BJ (cell line): ENCODE measurements at places on chromosomes 1 and 21.
A peak's percentile ranks its signal among the peaks of the same experiment; 100 is the strongest.

GRCh38 chr1:155261852-155262673, at the start of gene SCAMP3:
Gene SCAMP3, minus strand, starts transcription at chr1:155262360. Its CDS starts 209 bp downstream, at chr1:155262151.
- DNase-seq: peak; percentile 94

DNA sequence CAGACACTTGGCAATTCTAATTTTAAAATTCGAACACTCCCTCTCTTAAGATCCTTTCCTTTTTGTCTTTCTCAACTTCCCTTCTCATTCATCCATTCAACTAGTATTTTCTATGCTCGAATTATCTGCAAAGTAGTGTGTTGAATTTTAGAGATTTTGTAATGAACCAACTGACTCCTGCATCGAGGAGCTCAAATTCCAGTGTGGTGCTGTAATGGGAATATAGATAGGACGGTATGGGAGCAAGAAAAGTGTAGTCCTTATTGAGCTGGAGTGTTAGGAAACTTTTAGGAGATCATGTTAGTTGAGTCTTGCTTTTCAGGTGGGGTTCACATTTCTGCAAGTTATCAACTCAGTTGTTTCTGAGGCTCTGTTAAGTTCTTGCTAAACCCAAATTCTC, 897.5 kb downstream of the TTLL7 start:
- no peak for DNase-seq

DNA sequence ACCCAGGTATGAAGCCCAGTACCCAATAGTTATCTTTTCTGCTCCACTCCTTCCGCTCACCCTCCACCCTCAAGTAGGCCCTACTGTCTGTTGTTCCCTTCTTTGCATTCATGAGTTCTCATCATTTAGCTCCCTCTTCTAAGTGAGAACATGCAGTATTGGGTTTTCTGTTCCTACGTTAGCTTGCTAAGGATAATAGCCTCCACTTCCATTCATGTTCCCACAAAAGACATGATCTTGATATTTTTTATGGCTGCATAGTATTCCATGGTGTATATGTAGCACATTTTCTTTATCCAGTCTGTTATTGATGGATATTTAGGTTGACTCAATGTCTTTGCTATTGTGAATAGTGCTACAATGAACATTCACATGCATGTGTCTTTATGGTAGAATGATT, 2.8 kb upstream of the TP53BP2 start:
- DNase-seq: no peak

DNA sequence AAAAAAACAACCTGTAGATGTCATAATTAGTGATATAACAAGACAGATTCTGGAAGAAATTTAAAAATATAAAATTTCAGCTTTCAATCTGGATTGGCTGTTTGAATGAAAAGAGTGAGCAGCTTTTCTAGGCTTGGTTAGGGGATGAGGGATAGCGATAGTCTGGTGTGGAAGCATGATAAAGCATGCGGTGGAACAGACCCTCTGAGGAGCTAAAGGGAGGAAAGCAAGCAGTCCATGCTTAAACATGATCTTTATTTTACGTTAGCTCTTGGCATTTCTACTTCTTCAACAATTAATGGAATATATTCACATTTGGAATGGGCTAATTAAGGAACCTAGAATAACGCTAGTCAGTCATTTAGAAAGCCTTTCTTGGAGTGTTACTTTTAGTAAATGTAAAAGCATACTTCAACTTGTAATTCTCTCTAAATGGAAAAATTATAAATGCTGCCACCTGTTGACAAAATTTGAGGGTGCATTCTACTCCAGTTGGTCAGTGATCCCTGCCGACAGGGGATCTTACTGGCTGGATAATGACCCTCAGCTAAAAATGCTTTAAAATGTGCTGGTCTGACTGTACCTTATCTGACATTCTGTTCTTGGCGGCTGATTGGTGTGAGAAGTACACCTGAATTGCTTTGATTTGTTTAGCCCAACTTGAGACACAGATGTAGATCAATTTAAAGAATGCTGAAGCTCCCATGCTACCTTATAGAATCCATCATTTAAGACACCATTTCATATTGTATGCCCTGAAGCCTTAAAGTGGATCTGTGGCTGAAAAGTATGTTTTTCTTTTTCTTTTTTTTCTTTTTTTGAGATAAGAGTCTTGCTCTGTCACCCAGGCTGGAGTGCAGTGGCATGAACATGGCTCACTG, 61.2 kb downstream of the AK4 start:
- DNase-seq: no peak

DNA sequence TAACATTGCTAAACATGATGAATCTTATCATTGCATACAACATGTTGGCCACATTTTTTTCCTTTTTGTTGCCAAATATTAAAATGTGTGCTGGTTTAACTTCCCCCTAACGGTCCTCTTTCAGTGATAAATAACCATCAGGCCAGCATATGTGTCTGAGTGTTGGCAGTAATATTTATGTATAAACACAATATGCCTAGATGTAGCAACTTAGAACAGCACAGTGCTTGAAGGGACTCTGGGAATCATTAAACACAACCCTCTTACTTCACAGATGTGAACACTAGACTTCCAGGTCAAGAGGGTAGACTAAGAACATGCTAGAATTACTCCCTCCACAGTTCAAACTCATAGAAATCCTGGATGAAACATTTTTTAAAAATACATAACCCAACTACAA, 581.8 kb downstream of the PLPP3 start:
- DNase-seq: no peak

GRCh38 chr21:39386899-39387298, 38.0 kb upstream of the HMGN1 start:
- DNase-seq: no peak

DNA sequence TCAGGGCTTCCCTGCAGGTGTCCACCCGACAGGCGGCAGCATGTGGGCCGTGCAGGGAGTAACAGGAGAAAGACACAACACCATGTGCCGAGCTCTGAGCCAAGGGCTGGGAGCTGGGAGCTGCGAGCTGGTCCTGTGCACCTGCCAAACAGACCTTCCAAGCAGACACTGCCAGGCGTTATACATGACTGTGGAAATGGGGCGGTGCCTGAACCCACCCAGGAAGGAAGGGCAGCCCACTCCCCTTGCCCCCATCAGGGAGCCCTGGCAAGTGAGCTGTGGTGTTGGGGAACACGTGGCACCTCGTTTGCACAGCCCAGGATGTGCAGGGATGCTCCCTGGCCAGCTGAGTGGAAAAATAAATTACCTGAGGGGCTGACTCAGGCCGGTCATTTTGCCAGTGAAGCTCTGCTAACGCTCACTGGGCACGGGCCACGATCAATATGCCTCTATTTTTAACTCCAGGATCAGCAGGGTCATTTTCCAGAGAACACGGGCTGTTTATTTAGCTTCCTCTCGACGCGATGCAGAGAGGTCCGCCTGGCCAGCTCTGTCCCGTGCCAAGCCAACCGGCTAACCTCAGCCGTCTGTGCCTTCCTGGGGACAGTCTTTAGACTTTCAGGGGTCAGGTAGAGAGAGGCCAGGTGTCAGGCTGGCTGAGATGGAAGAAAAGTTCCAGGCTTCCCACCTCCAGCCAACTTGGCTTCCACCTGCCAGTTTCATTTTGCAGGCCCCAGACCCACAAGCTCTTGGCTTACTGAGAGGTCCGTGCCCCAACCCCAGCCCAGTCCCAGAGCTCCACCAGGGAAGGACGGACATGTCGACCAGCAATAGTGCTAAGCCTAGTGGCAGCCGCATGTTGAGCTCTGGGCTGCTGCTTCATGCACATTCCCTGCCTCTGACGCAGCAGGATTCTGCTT, 196.7 kb upstream of the VAMP3 start:
- no peak for DNase-seq

- no peak for DNase-seq
These were observed 13.5 kb upstream of the SLC19A1 start for GRCh38 chr21:45555557-45556301.

DNA sequence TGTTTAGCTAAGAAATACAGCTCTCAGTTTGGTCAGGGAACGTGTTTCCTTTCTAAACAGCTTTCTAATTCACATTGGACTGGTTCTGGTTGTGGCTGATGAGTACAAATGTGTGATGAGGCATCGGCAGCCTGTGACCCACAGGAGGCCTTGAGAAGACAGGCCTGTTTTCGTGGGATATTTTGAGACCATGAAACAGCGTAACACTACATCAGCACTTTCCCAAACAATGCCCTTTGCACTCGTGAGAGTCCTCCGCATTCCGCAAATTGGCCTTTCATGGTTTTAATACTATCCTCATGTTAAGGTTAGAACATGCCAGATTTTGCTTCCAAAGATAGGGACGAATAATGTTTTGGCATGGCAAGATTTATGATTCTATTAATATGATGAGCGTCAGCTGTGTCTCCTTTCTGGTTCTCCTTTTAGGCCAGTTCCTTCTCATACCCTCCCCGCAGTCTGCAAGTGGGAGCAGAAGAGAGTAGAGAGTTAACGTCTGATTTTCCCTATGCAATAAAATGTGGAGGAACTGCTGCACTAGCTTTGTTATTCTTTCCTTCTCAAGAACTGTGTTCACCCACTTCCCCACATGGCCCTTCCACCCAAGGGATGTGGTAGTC, 84.3 kb upstream of the L1TD1 start:
- no peak for DNase-seq

DNA sequence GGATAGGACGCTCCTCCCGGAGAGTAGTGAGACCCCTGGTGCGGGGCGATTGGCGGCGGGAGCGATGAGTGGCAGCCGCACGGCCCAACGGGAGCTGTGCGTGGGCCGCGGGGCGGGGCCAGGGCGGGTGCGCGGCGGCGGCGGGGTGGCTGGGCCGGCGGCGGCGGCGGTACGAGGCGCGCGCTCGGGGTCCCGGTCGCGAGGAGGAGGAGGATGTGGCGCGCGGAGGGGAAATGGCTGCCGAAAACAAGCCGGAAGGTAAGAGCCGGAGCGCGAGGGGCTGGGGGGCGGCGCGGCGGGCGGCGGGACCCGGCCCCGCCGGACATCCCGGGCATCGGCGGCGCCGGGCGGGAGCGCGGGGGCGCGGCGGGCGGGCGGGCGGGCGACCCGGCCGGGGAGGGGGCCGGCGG, at the start of gene CAMTA1:
TSS of gene CAMTA1 (plus strand) at position 137 of the 410 bp plus-strand sequence. CDS start at position 214, 77 bp downstream.
- no peak for DNase-seq

GRCh38 chr1:44694863-44695478, 20.5 kb downstream of the ARMH1 start:
- no peak for DNase-seq

- DNase-seq: peak; percentile 67
These were observed 132.5 kb upstream of the ZNF648 start for GRCh38 chr1:182193908-182194550.

DNA sequence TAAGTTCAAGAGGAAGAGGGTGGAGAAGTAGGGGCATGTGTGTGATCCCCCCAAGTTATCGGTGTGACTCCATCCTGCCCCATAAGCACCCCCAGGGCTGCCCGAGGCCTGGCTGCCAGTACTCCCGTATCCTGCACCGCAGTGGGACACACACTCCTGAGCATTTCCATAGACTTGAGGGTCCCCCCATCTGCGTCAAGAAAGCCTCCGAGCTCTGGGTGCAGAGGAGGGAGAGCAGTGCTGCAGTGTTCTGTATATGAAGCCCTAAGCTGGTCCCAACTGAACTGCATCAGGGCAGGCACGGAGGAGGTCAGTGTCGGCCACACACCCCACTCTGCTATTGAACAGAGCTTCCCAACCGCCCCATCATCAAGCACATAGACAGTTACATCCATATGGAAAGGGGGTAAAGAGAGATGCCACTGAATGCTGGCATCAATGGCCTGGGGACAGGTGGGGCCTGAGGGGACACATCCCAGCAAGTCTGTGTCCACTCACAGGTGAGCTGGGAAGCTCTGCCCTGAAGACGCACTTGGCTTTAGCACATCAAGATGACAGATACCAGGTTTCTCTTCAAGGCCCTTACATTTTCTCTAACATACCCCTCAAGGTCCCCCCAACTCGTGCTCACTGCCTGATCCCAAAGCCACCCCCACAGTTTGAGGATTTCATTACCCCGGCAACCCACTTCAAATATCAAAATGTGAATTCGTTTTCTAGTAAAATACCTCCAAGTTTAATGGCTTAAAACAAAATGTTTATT, 64.3 kb downstream of the EVA1C start:
- no peak for DNase-seq
